Activated T-helper 1 cell treated with anti-CD3 and anti-CD28 coated beads, Interleukin-12 subunit alpha, Interleukin-12 subunit beta, Interleukin-2, Interleukin-4 antibody, amounts not matched to agents 30 ng/mL and 10 ng/mL and 1 ng/mL, durations not matched to agents 14 hours and 24 hours and 36 hours (primary cell): ENCODE measurements at places on chromosomes 4 and X. TPM values are rescaled to one million over a fixed set of nuclear protein-coding genes. Genes with fewer than 3 reads are reported as not detected.

- peaks cover 16% of the 10 kb centered on the region for H3K36me3 ChIP-seq
- no peaks in the 10 kb centered on the region for H3K27me3 ChIP-seq
- H3K4me1 ChIP-seq = peaks cover 16% of the 10 kb centered on the region
- H3K4me3 ChIP-seq = no peak overlapping the region
Observed at GRCh38 chr4:38062776-38063097, 102.5 kb downstream of the PTTG2 start.

Gene ITM2A
- total RNA-seq = 114 and 116 TPM in 2 replicates

- DNase-seq = no peak
- no peak overlapping the region for H3K27ac ChIP-seq
- H3K27me3 ChIP-seq = no peaks in the 10 kb centered on the region
- no peaks in the 10 kb centered on the region for H3K4me1 ChIP-seq
- H3K4me3 ChIP-seq = no peak overlapping the region
- H3K36me3 ChIP-seq = no peaks in the 10 kb centered on the region
Observed at GRCh38 chr4:176584031-176584606, 208.6 kb downstream of the VEGFC start.

DNA sequence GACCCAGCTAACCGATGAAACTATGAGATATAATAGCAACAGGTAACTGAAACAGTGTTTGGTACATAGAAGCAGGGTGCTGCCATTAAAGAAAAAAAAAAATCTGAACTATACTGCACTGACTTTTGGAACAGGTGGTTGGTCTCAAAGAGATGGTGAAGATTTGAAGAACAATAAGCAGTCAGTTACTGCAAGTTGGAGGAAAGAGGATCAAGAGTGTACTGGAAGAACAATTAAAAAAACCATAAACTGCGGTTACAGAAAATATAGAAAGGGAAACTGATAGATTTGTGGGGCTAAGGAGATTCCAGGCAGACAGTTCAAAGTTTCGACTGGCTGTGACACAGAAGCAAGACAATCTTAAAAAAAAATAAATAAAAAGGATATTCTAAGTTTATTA, 181.9 kb upstream of the TRAM1L1 start:
- no peaks in the 10 kb centered on the region for H3K36me3 ChIP-seq
- no peak overlapping the region for H3K27ac ChIP-seq
- no peak overlapping the region for H3K4me3 ChIP-seq
- DNase-seq = no peak
- no peaks in the 10 kb centered on the region for H3K4me1 ChIP-seq
- no peaks in the 10 kb centered on the region for H3K27me3 ChIP-seq

DNA sequence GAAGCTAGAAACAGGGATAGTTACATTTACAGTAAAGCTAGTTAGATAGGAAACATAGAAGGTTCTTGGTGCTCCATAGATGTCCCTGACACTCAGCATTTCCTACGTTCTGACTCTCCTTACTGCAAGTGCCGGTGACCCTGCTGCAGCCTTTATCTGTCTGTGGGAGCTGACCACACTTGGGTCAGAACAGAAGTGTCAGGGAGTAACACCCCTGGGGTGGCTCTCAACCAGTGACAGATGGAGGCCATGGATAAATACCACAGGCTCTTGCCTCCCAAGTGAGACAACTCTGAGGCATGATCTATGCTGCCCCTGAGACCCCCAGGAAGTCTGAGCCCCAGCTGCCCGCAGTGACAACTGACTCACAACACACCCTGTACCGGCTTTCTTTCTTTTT, 69.8 kb downstream of the ANXA3 start:
- no peaks in the 10 kb centered on the region for H3K27me3 ChIP-seq
- peaks cover 5% of the 10 kb centered on the region for H3K36me3 ChIP-seq
- peaks cover 35% of the 10 kb centered on the region for H3K4me1 ChIP-seq
- H3K4me3 ChIP-seq = no peak overlapping the region
- DNase-seq = no peak

Gene DDX53
- not detected in 2 replicates for total RNA-seq

DNA sequence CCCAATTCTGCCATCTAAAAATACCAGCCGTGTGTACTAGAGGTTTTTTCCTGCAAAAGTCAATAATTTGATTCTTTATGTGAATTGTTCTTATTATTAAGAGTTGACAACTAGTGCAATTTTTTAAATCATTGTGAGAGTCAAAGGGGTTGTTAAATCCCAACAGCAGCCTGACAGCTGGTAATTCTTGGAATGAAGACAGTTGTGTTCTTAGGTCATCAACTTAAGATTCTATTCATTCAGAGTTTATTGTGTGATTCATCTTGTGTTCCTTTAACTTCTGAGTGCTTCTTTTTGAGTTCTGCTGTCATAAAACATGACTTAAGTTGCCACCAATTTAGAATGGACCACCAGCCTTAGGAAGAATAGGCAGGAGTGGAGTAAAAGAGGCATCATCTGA, 329.0 kb downstream of the NAF1 start:
- no peaks in the 10 kb centered on the region for H3K4me1 ChIP-seq
- H3K4me3 ChIP-seq = no peak overlapping the region
- DNase-seq = no peak
- no peaks in the 10 kb centered on the region for H3K36me3 ChIP-seq
- no peak overlapping the region for H3K27ac ChIP-seq

GRCh38 chr4:139188648-139189416, 11.8 kb upstream of the ELF2 start:
- DNase-seq = no peak
- H3K36me3 ChIP-seq = no peaks in the 10 kb centered on the region
- H3K4me3 ChIP-seq = no peak overlapping the region

Gene RNF4
- 93.7 and 112 TPM in 2 replicates for total RNA-seq

Gene NPNT
- 0.17 TPM in 1 of 2 replicates, not detected in the other for total RNA-seq

Gene PDCL2
- not detected in 2 replicates for total RNA-seq

Gene ZNF630
- 0.24 and 0.29 TPM in 2 replicates for total RNA-seq

DNA sequence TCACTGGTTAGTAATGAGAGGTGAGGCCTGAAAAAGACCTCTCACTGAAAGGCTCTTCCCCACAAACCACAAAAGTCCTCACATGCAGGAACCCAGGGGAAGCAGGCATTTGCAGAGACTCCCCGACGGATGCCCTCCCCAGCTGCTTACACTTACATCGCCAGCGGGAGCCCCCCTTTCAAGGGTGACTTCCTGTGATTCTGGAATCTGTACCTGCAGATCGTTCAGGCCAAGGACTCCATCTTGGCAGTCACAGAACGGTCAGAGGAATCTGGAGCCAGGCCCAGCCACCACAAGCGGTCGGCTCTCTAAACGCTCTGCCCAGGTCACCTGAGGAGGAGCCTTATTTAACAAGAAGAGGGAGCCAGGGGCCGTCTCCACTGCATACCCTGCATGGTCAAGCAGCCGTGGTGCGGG, 71.3 kb upstream of the STS start:
- H3K4me3 ChIP-seq = no peak overlapping the region
- H3K4me1 ChIP-seq = peaks cover 14% of the 10 kb centered on the region
- no peak overlapping the region for H3K27ac ChIP-seq
- H3K36me3 ChIP-seq = peaks cover 8% of the 10 kb centered on the region
- no peaks in the 10 kb centered on the region for H3K27me3 ChIP-seq

DNA sequence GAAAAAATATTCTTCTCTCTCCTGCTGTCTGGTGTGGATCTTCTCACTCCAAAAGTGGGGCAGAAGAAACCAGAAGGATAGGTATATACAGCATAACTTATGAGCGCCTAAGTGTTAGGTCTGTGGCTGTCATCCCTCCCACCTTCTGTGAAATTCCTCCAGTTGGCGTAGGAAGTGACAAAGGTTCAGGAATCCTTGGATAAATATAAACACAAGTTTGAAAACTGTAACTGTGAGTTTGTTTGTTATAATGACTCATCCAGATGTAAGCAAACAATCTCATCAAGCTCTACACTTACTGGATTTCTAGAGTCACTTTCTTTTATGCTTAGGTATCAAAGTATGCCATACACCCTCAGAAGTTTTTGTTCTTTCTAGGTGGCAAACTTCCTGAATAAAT, 405.2 kb downstream of the FAT4 start:
- no peaks in the 10 kb centered on the region for H3K36me3 ChIP-seq
- no peaks in the 10 kb centered on the region for H3K4me1 ChIP-seq
- H3K27ac ChIP-seq = no peak overlapping the region
- no peaks in the 10 kb centered on the region for H3K27me3 ChIP-seq
- H3K4me3 ChIP-seq = no peak overlapping the region
- no peak for DNase-seq

DNA sequence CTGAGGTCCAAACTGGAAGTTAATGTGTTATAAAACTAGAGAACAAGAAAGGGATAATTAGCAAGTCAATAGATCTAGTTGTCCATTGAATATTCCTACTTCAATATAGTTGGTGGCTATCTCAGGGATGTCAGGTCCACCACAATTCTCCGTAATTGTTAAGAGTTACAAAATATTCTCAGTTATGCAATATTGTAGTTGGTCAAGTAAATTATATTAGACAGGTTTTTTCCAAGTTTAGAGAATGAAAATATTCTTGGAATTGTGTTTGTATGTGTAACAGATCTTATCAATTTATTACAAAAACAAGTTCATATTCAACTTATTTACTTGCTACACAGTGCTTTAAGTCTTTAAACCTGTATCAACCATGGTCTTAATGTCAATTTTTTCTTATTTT, 547.4 kb downstream of the SPRY1 start:
- H3K27ac ChIP-seq = no peak overlapping the region
- DNase-seq = no peak
- H3K4me1 ChIP-seq = no peaks in the 10 kb centered on the region
- H3K4me3 ChIP-seq = no peak overlapping the region
- peaks cover 6% of the 10 kb centered on the region for H3K27me3 ChIP-seq

Gene PCDH7
- not detected in 2 replicates for total RNA-seq

DNA sequence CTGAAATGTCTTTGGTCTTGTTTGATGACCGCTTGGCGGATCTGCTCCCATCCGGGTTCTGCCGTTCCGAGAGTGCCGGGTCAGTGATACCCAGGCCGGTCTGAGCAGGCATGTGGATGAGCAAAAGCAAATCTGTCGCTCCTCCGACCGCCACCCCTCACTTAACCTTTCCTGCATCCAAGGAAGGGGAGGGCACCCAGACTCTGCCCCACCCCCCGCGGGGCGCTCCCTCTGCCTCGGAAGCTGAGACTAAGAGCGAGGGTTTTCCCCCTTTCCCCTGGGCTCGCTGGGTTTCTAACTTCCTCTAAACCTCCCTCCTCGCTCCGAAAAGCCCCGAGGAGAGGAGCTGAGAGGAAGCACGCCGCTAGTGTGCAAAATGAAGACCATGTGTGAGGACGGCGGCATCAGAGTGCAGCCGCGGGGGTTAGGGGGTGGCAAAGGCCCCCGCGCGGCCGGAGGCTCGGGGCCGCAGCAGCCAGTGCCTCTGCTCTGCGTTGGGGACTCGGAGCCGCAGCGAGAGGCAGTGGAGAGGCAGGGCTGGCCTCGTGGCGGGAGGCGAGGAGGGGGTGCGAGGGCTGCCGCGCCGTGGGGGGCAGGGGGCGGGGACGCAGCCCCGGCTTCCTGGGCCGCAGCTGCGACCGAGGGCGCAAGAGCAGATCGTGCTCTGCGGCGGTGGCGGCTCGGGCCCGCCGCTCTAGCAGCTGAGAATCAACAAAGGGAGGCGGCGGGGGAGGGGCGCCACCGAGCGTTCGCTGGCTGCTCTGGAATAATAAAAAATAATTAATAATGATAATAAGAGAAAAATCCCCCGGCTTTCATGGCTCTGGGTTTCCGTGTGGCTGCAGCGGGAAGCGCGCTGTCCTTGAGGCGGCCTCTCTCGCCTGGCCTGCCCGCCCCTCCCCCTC, 55.8 kb upstream of the BCOR start:
- DNase-seq = peak; percentile 40
- H3K27me3 ChIP-seq = peaks cover under 1% of the 10 kb centered on the region
- peaks cover 12% of the 10 kb centered on the region for H3K4me1 ChIP-seq

Gene SH3RF1
- total RNA-seq = 0.49 and 0.69 TPM in 2 replicates

DNA sequence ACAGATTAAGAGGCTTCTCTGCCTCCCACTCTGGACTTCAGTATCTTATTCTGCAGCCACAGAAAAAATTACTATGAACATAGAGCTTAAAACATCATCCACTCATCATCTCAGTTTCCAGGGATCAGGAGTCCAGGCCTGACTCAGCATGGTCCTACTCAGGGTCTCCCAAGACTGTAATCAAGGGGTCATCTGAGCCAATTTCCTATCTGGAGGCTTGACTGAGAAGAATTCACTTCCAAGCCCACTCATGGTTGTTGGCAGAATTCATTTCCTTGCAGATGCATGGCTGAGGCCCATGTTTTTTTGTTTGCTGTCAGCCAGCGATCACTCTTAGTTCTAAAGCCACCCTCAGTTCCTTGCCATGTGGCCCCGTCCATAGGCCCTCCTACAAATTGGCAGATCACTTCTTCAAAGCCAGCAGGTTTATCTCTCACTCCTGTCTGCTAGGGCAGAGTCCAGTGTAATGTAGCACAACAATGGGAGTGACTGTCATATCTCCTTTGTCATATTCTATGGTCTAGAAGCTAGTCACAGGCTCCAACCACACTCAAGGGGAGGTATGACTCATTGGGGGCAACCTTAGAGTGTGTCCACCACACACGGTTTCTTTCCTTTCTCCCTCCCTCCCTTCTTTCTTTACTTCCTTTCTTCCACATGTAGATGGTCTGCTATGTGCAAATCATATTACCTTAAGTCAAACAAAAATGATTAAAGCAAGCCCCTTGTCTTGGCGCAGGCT, 251.6 kb downstream of the QDPR start:
- no peak overlapping the region for H3K4me3 ChIP-seq
- H3K36me3 ChIP-seq = no peaks in the 10 kb centered on the region
- H3K27me3 ChIP-seq = no peaks in the 10 kb centered on the region
- H3K27ac ChIP-seq = no peak overlapping the region
- peaks cover 4% of the 10 kb centered on the region for H3K4me1 ChIP-seq

Gene PPARGC1A
- not detected in 2 replicates for total RNA-seq

Gene CTAG1B
- not detected in 2 replicates for total RNA-seq

- no peaks in the 10 kb centered on the region for H3K4me1 ChIP-seq
- H3K36me3 ChIP-seq = no peaks in the 10 kb centered on the region
- no peak for DNase-seq
- no peak overlapping the region for H3K4me3 ChIP-seq
Observed at GRCh38 chr4:47664051-47664826, 173.6 kb downstream of the CORIN start.

- H3K4me1 ChIP-seq = no peaks in the 10 kb centered on the region
- H3K27me3 ChIP-seq = no peaks in the 10 kb centered on the region
- H3K27ac ChIP-seq = no peak overlapping the region
- DNase-seq = no peak
- H3K4me3 ChIP-seq = no peak overlapping the region
Observed at GRCh38 chr4:35772291-35772690, 472.0 kb downstream of the ARAP2 start.

GRCh38 chr4:180456928-180457327, 1786.3 kb upstream of the TENM3 start:
- H3K4me3 ChIP-seq = no peak overlapping the region
- H3K4me1 ChIP-seq = no peaks in the 10 kb centered on the region
- no peak overlapping the region for H3K27ac ChIP-seq
- H3K36me3 ChIP-seq = no peaks in the 10 kb centered on the region

Gene CXCL5
- not detected in 2 replicates for total RNA-seq
